Kidney epithelial cell (primary cell): ENCODE measurements at places on chromosomes 13 and 19.

DNA sequence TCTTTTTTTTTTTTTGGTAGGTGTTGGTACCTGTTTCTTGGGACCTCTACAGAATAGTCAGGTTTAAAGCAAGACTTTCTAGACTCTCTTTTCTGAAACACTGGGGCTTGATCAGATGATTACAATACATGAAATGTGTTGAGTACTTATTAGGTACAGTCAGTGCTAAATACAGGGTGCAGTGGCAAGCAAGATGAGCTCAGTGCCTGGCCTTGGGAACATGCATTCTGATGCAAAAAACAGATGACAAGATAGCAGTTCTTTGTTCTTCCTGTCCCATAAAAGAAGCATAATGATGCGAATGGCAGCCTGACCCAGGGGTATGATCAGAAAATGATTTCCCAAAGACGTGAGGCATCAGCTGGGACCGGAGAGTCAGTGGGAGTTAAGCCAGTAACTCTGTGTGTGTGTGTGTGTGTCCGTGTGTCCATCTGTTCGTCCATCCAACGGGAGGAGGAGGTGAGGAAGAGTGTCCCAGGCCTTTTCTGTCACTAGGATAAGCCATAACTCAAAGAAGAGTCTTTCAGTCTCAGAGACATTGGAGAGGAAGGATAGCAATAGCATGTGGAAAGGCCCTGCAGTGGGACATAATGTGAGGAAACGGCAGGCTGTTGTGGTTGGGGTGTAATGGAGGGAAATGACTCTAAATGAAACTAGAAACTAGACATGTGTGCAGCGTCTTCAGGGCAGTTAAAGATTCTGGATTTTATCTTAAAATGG, 32.2 kb downstream of the SLAIN1 start:
- no peak for DNase-seq

DNA sequence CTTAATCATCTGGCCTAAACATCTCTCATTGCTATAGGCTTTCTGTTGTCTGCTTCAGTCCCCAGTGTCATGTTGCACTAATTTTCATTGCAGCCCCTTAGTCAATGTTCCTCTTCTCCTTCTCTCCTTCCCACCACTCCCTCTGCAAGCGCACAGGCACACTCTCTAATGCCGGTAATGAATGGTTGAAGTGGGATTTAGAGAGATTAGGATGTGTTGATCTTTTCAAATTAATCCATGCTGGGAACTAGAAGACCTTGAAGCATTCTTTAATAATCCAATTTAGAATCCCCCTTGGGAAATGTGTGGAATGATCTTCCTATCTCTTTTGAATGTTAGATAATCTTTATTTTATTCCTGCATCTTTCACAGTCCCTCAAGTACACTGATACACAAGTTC, 33.2 kb upstream of the NDFIP2 start:
- DNase-seq, result no peak

GRCh38 chr13:111042661-111043226, 72.4 kb upstream of the ARHGEF7 start:
- no peak for DNase-seq

DNA sequence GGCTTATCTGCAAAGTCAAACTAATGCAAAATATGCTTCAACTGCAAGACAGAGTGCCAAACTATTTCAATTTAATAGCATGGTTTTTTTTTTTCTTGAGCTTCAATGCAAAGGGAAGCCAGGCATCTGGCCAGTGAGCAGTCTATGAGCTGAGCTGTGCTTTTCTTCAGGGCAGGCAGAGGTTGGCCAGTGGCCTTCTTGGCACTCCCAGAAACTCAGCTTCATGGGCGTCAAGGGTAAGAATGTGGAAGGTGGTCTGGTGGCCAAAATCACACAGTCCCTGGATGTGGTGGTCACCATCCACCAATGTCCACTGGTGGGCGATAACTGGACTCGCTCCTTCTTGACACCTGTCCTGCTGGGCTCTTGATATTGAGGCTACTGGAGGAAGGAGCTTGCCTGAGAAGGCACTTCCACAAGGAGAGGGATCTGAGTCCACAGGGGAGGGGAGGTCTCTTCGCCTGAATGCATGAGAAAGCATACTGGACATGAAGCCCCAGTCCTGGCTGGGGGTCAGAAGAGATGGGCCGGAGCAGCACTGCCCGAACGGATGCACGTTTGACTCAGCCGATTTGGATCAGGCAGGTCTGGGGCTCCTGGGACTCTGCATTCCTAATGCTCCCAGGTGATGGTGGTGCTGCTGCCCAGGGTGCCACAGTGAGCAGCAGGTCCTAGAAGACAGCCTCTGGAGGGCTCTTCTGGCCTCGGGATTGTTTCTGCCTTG, 17.1 kb downstream of the COL4A2 start:
- DNase-seq, result no peak

- DNase-seq, result no peak
These were observed 58.3 kb upstream of the CLDN10 start for GRCh38 chr13:95494082-95494681.

DNA sequence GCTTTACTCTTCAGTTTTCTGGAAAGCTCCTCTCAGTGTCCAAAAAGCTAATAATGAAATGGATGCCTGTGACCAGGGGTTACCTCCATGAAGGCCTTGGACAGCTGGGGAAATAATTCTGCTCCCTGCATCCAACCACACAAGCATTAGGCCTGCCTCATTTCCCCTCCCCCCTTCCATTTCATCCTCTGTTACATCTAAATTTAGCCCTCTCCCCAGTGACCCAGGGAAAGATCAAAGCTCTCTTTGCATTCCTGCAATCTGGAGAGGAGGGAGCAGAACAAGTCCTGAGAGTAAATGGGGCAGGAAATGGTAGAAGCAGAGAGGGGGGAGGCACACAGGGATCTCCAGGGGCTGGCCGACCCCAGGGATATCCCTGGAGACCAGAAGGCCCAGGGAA, 452.7 kb downstream of the TSHZ3 start:
- no peak for DNase-seq

- DNase-seq, result no peak
These were observed 10.0 kb downstream of the POLR1D start for GRCh38 chr13:27631665-27632064.

GRCh38 chr13:71589032-71589431, 278.0 kb downstream of the DACH1 start:
- no peak for DNase-seq

GRCh38 chr13:40043764-40044163, 388.3 kb downstream of the COG6 start:
- no peak for DNase-seq
